NCI-H2107 (cell line): ENCODE measurements at places on chromosomes 13 and 19.

- no peak for DNase-seq
These were observed 184.7 kb downstream of the COG6 start for GRCh38 chr13:39840201-39840600.

GRCh38 chr19:29527500-29528328 lies 1.9 kb downstream of the VSTM2B start:
- DNase-seq: no peak

GRCh38 chr19:11252665-11253355 lies 9.5 kb downstream of the DOCK6 start:
- no peak for DNase-seq

- DNase-seq: no peak
These were observed 7.0 kb downstream of the SOX21 start for GRCh38 chr13:94705081-94706030.

GRCh38 chr13:111542530-111543341 lies 222.3 kb downstream of the TEX29 start:
- no peak for DNase-seq

DNA sequence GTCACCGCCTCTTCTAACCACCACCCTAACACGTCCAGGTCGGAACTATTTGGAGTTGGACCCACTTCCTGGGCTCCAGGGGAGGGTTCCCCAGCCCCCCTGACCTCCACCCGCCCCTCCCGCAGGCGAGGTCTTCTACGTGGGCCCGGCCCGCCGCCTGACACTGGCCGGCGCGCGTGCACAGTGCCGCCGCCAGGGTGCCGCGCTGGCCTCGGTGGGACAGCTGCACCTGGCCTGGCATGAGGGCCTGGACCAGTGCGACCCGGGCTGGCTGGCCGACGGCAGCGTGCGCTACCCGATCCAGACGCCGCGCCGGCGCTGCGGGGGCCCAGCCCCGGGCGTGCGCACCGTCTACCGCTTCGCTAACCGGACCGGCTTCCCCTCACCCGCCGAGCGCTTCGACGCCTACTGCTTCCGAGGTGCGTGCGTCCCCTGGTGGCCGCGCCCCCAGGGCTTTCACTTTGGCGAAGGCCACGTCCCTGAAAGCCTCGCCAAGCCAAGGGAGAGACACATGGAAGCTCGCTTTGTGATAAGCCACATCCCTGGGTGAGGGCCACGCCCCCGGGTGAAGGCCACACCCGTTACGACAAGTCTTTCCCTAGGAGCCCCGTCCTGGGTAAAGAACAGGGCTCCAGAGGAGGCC lies 13.2 kb downstream of the NCAN start:
- DNase-seq: peak; percentile 65

DNA sequence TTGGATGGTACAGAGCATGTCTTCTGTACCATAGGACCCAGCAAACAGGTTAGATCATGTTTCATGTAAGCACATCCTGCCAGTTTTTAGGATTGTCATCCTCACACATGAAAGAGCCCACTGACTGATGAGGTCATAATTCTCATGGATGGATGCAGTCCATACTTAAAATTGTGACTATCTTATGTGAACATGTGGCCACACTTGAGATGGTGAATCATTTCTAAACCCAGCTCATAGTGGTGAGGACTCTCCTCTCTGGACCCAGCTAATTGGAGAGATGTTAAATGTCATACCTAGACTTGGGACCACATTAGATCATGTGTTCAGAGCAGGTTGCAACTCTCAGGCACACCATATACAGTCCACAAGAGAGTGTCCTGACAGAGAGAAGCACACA lies 24.8 kb upstream of the ZNF254 start:
- no peak for DNase-seq

DNA sequence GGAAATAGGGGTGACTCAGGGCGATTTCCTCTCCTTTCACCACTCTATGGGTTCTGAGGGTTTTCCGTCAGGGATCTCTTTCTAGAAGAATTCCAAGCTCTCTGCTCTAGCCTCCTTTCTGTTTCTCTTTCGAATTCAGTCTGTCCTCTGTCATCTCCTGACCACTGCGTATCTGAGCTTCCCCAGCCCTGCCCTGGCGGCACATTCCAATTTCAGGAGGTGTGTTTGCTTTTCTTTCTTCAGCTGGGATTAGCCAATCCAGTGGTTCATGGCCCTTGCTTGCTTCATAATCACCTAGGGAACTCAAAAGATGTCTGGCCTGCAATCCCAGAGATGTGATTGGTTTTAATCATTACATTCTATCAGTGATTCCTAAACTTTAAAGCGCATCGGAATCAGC lies 9.4 kb downstream of the IFNL2 start:
- no peak for DNase-seq

DNA sequence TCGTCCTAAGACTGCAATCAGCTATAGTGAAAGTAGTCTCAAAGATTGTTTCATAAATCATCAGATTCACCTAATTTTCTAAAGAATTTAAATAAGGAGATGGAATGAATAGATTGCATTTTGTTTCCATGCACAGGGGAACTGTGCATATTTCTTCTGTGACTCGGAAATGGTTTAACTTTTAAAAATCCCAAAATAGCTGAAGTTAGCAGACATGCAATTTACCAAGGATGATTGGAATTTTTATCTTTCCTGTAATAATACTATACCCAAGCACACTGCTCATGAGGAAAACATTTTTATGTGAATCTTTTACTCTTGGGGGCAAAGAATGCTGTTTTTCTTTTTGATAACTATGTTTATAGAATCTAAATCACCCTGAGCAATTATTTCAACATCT lies 15.0 kb upstream of the LMO7 start:
- no peak for DNase-seq

DNA sequence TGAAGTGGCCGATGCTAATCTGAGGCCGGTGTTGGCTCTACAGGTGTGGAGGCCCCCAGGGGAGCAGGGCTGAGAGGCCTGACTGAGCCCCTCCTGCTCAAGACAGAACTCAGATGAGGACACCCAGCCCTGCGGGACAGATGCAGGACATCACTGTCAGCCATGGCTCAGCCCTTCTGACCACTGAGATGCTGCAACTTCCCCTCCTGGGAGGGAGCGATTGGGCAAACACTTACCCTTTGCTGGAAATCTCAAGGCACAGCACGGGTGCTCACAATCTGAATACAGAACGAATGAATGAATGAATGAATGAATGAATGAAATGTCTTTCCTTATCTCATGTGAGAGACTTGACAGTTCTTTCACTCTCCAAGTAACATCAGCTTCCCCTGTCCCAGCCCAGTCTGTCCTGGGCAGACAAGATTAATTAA lies 3.5 kb upstream of the SIGLEC7 start:
- no peak for DNase-seq

DNA sequence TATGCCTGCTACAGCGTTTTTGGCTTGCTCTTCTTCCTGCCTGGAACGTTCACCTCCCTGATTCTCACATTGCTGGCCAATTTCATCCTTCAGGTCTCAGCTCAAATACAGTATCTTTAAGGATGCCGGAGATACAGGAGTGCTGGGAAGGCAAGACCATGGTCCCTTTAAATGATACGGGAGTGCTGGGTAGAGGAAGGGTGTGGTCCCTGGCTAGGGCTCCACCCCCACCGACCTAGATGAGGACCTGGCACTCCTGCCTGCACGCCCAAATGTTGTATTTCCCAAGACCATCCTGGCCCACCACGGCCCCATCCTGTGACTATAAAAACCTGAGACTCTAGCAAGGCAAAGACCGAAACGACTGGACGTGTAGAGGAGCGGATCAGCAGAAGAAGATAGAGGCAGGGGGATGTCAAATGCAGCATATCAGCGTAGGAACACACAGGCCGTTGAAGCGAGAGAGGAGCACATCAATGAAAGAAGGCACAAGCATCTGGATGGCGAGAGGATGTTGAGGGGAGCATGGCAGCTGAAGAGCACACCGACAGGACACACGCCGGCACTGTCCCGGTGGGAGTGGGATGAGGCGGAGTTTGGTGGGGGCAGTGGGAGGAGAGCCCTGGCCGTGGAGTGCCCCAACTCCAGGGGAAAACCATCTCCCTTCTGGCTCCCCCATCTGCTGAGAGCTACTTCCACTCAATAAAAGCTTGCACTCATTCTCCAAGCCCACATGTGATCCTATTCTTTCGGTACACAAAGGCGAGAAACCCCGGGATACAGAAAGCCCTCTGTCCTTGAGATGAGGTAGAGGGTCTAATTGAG lies 74.0 kb downstream of the PCDH9 start:
- no peak for DNase-seq

- no peak for DNase-seq
These were observed 1.7 kb upstream of the FSTL3 start for GRCh38 chr19:674282-675151.

- DNase-seq: no peak
These were observed 73.5 kb downstream of the PEPD start for GRCh38 chr19:33448159-33448516.

- DNase-seq: no peak
These were observed 951.6 kb upstream of the MIR17HG start for GRCh38 chr13:90395846-90396245.

GRCh38 chr19:10293637-10294367 lies 4.0 kb downstream of the ICAM5 start:
- DNase-seq: no peak

DNA sequence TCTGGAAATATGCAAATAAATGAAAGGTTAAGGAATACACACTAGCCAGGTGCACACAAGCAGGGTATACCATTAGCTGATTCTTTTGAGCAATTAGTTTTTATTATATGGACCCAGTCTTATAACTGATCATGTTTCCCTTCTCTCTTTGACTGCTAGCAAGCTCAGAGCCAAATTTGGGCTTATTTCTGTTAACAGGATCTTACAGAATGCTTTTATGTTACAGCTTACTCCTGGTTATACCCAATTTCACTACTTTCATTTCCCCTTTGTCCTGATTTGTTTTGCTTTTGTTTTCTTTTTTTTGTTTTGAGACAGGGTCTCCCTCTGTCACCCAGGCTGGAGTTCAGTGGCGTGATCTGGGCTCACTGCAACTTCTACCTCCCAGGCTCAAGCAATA lies 12.9 kb upstream of the TPT1 start:
- DNase-seq: no peak

- no peak for DNase-seq
These were observed 63.5 kb upstream of the SERP2 start for GRCh38 chr13:44309794-44310757.

DNA sequence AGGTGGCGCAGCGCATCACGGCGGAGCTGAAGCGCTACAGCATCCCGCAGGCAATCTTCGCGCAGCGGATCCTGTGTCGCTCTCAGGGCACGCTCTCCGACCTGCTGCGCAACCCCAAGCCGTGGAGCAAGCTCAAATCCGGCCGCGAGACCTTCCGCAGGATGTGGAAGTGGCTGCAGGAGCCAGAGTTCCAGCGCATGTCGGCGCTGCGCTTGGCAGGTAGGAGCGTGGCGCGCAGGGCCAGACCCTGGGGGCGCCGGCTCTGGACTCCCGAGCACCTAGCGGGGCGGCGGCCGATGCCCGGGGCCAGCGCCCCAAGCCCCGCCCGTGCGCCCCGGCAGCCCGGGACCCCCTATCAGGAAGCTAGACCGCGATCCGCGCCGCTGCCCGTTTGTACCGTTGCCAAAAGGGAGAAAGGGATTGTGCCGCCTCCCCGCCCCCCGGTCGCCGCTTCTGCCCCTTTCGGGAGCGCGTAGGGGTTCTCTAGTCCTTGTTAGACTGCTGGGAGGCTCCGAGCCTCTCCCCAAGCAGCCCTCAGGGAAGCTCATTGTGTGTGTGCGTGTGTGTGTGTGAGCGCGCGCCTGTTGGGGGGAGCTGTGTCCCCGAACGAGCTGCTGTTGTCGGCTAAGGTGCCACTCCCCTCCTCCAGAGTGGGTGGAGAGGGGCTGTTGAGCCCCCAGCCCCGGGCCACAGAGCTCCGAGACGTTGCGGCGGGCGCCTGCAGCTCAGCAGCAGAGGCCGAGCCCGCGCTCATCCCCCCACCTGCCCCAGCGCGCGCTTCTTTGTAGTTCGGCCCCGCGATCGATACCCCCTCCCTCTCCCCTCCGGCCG lies 1.5 kb downstream of the ONECUT3 start:
- no peak for DNase-seq

GRCh38 chr13:42796747-42797356 lies 15.5 kb downstream of the FAM216B start:
- DNase-seq: no peak

- no peak for DNase-seq
These were observed 23.0 kb downstream of the CHERP start for GRCh38 chr19:16519230-16519687.

DNA sequence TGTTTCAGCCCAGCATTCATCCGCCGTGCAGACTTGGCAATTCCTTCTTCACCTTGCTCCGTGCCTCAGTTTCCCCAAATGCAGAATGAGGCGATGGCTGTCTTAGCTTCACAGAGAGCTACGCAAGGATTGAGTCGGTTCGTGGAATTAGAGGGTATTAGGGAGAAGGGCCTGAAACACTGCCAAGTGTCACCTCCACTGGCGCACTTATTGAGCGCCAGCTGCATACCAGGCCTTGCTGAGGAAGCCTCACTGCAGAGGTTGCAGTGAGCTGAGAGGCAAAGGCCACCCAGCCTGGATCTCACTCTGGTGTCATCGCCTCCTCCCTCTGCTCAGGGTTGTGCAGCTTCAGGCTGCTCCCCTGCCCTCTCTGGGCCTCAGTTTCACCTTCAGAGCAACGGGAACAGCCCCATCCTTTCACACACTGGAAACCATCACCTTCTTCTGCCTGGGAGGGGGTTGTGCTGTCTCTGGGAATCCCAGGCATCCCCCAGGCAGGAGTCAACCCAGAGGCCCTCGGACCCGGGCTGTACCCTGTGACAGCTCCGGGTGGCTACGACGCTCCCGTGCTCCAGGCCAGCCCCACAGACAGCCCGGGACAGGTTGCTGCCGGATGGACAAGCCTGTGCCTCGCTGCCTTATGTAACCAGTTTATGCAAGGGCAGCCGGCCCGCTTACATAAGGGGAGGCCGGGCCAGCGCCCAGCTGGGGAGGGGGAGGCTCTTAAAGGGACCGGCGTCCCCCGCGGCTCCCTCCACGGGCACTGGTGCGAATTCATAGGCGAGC lies 31.9 kb downstream of the NFIC start:
- DNase-seq: no peak

DNA sequence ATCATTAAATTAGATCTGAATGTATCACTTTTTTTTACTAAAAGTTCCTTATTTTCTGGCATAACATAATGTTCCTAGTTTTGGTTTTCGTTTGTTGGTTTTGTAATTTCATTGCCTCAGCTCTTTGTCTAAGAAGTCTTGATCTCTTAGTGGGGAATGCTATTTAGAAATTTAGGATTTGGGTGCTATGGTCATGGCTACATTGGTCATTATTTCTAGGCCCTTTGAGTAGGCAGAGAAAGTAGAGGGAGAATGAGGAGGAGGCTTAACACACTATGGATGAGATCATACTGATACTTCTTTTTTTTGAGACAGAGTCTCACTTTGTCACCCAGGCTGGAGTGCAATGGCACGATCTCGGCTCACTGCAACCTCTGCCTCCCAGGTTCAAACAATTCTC lies 41.8 kb downstream of the PIBF1 start:
- DNase-seq: no peak

GRCh38 chr19:15439078-15439799 lies 10.5 kb downstream of the WIZ start:
- DNase-seq: no peak
